Central memory CD8-positive, alpha-beta T cell (primary cell): ENCODE measurements at places on chromosomes 5 and 9.

DNA sequence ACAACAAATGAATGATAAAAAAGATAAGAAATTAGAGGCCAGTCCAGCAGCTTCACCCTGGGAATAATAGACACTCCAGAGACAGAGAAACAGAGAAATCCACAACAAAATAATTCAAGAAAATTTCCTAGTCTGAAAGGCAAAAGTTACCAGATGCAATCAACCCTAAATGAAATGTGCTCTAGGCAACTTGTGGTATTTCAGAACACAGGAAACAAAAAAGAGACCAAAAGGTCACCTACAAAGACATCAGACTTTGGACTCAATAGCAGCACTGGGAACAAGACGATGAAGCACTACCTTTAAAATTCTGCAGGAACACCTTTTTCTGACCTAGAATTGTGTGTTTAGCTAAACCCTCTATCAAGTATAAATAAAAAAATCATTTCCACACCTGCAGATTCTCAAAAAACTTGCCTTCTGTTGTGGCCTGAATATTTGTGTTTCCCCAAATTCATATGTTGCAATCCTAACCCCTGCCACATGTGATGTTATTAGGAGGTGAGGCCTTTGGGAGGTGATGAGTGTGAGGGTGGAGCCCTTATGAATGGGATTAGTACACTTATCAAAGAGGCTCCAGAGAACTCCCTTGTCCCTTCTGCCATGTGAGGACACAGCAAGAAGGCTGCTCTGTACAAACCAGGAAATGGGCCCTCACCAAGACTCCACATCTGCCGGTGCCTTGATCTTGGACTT is 5.9 kb upstream of the MAPK9 start:
- DNase-seq, result no peak

DNA sequence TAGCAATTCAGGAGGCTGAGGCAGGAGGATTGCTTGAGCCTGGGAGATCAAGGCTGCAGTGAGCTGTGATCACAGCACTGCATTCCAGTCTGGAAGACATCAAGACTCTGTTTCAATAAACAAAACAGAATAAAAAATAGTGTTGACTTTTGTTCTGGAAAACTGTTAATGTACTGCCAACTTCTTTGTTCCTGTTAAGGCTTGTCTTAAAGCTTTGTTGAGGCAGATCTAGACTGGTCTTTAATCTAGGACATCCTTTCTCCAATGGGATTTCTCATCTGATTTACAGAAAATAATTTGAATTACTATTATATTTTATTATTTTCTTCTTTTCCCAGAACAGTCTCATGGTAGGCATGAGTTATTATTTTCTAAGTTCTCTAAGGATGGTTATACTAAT is 26.0 kb downstream of the BDP1 start:
- no peak for DNase-seq

GRCh38 chr9:89386797-89387196 is 68.5 kb downstream of the SECISBP2 start:
- no peak for DNase-seq

DNA sequence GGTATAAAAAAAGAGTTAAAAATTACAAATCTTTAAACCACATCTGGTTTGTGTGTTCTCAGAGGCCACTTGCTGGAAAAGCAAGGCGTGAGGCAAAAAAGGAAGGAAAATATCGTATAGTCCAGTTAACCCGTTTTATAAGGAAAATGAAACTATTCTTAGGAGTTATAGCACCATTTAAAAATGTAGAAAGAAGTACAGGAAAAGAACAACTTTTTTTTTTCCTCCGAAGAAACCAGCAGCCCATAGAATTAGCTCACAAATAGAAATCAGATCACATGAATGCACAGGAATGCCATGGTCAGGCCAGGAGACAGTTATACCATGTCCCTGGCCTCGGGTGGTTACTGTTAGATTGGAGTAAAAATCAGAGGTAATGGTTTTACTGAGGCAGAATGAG is 241.6 kb downstream of the FBXL7 start:
- DNase-seq, result no peak

DNA sequence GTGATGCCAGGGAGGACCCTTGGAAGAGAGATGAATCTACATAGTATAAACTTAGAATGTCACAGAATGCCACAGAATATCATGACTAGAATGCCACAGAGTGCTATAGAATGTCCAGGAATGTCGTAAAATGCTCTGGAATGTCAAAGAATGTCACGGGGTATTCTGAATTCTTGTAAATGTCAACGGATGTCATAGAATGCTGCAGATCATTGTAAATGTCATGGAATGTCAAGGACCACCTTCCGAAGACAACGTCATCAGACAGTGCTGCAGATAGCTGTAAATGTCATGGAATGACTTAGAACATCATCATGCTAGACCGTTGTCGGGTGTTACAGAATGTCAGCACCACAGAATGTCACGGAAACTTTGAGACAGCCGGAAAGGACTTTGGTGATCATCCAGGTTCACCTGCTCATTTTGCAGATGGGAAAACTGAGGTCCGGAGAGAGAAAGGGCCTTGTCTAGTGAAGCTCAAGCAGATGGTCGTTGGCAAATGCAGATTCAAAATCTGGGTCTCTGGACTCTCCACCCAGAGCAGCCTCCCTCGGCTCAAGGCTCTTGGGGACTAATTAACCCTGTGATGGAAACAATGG is 117.1 kb downstream of the LHX2 start:
- no peak for DNase-seq

GRCh38 chr5:76527685-76528161 is 95.5 kb downstream of the F2RL2 start:
- DNase-seq, result no peak

GRCh38 chr5:17058438-17058837 is 122.3 kb upstream of the MYO10 start:
- DNase-seq, result no peak

DNA sequence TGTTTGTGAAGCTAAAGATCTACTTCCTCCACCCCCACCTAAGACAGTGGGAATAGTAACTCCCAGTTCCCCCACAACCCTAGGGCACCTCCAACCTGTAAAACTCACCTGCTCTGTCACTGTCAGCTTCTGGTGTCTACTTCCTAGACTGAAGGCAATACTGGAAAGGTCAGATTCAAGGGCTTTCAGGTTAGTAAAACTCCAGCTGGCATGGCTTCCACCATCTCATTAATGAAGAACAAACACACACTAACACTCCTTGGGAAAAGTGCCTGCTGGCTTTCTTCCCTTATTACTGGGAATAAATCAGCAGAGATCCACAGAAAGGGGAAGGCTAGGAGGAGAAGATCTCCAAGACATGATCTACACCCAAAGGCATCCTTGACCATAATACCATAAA is 109.9 kb downstream of the TMEM174 start:
- DNase-seq, result no peak

DNA sequence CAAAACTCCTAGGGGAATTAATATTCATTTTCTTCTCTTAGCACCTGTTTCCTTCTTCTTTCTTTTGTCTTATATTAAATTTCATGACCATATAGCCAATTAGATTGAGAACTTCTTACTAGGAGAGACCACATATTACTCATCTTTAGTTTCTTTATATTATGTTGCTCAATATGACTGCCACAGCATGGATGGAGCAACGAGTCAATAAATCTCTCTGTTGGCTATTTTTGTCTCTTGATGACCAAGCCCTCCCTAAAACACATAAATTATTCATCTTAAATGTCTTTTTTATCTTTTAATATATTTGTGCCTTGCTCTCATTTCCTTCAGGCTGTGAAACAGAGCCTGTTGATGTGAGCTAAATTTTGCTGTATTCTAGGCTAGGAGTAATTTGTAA is 123.0 kb downstream of the ADAMTSL1 start:
- DNase-seq, result no peak

- no peak for DNase-seq
Observed at GRCh38 chr5:143037071-143037470, 266.9 kb downstream of the ARHGAP26 start.

DNA sequence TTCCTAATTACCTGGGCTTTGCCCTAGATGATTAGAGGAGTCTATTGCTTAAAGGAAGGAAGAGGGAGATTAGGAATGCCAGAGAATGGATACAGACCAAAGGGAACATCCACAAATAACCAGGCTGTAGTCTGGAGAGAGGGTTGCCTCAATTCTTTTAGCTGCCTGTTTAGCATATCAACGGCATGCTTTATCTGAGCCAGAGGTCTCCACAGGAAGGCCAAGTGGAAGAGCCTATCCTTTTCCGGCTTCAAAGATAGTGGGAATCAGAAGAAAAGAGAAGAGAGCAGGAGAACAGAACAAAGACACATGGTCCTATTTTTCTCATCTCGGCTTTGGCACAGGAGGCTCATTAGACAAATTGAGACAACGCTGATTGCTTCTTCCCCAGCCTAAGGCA is 142.4 kb downstream of the NMUR2 start:
- DNase-seq, result no peak

DNA sequence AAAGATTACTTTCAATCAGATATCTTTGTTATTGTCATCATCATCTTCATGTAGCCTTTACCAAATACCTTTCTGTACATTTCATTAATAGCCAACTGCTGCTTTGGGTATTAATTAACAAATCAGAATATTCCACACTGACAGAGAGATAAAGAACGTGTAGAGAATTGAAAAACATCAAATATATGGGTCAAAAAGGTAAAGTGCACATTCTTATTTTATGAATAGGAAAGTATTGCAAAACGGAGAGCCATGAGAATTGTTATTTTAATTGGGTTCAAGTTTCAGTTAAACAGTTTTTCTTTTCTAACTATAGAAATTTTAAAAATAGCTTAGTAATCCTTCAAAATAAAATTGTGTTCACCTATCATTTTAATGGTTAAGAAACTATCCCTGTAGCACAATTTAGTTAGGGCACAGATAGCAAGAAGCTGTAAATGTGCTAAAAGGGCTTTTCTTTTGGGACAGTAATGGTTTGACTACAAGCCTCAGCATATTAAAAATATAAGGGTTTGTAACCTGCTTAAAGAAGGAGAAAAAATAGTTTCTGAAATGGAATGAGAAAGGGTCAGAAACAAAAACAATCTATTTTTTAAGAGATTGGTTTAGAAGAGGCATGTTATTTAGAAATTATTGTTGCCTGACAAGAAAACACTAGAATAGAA is 62.9 kb downstream of the PDE4D start:
- no peak for DNase-seq

- DNase-seq, result no peak
Observed at GRCh38 chr5:125487231-125487630, 740.8 kb upstream of the ZNF608 start.

- DNase-seq, result no peak
Observed at GRCh38 chr9:126563556-126563955, 50.2 kb upstream of the LMX1B start.

GRCh38 chr9:69895185-69895584 is 74.6 kb downstream of the CFAP95 start:
- DNase-seq, result no peak

GRCh38 chr9:137069508-137070091 is 757 bp downstream of the SAPCD2 start:
- no peak for DNase-seq

- DNase-seq, result no peak
Observed at GRCh38 chr5:72597456-72597948, 90.3 kb upstream of the ZNF366 start.

DNA sequence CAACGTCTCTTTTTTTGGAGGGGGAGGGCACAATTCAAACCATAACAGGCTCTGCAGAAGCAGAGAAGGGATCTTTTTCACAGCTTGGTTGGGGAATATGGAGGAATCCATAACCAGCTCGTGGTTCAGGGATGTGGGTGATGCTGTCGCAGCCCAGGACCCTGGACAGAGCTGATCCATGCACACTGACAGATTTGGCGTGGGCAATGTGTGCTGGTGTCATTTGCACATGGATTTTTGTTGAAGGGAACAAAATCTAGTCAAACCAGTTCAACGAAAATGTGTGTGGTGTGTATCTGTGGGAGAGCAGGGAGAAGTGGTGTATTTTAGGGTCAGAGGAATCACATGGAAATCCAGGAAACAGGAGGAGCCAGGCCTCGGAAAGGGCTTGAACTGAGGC is 4.2 kb downstream of the DOCK2 start:
- DNase-seq, result no peak

DNA sequence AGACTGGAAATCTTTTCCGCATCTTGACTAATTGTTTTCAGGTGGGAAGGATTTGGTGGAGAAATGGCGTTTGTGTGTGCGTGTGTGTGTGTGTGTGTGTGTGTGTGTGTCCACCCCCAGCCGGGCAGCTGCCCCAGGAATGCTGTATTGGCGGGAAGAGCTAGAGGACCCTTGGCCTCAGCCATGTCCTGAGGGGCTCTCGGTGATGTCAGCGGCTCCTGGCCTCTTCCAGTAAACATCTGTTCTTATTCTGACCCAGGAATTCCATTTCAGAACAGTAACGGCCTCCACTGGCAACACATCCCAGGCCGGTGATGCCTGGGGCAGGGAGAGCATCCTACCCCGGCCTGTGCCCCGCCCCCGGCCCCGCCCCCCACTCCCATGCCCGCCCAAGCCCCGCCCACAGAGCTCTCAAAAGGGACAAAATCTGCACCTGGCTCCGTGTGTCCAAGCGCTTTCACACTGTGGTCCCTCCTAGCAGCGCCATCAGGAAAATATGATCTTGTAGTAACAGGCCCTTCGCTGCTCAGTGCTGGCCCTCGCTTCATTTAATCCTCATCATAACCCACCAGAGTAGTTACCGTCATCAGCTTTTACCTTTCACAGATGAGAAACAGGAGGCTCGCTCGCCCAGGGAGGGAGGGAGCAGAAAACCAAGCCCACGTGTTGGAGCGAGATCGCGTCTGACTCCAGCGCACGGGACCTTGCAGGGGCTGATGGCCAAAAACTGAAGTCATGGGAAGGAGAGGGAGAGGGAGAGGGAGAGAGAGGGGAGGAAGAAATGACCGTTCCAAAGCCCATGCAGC is 18.9 kb downstream of the ADAMTS2 start:
- DNase-seq, result no peak

DNA sequence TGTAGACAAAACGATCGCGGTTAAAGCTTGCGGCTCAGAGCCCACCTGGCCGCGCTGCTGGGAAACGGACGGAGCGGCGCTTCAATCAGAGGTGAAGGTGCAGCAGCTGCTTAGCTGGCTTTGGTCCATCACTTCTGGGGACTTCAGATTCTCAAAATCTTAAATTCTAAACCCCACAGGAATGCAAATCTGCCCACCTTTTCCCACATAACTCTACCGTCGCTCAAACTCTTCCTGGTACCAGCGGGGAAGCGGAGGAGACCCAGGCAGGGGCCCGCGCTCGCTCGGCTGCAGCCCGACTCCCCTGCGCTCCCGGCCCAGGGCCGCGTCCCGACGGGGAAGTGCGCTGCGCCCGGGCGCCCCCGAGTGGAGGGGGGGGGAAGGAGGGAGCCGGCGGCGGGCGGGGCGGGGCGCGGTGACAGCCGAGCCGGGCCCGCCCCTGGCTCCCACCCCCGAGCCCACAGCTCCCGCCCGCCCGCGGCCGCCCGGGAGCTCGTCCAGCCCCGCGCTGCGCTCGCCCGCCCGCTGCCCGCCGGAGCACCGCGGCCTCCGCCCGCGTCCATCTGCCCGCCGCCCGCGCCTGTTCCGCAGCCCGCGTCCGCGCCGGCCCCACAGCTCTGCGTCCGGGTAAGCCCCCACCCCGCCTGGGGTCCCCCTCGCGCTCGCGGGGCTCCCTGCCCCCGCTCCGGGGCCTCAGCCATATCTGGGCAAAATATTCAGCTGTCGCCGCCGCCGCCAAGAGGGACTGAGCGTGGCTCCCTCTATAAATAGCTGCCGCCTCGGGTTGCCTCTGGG is at the start of gene TMOD1:
TMOD1 (plus strand) TSS at position 490 of the 795 bp plus-strand sequence. CDS start 22,523 bp downstream, outside the sequence.
- DNase-seq, result no peak
